ENCODE measurements at places on chromosomes 1 and 21. TPM values are rescaled to one million over a fixed set of nuclear protein-coding genes. Genes with fewer than 3 reads are reported as not detected.

GRCh38 chr1:100882698-100883097, 11.9 kb downstream of the EXTL2 start:
- H3K36me3 ChIP-seq: peaks cover 28% of the 10 kb centered on the region
- DNase-seq: no peak
- no peaks in the 10 kb centered on the region for H3K27me3 ChIP-seq
- H3K4me1 ChIP-seq: peaks cover 8% of the 10 kb centered on the region
- no peak overlapping the region for H3K4me3 ChIP-seq
- no peak overlapping the region for H3K27ac ChIP-seq

GRCh38 chr21:26225046-26225445, 54.5 kb upstream of the APP start:
- H3K27ac ChIP-seq: no peak overlapping the region
- no peaks in the 10 kb centered on the region for H3K27me3 ChIP-seq
- no peaks in the 10 kb centered on the region for H3K36me3 ChIP-seq
- no peak for DNase-seq
- no peaks in the 10 kb centered on the region for H3K4me1 ChIP-seq
- no peak overlapping the region for H3K4me3 ChIP-seq

Gene PIGR
- total RNA-seq: not detected

Gene LEMD1
- total RNA-seq: 10.2 TPM

Gene SNIP1
- total RNA-seq: 22.4 TPM

Gene FCRL1
- not detected for total RNA-seq

DNA sequence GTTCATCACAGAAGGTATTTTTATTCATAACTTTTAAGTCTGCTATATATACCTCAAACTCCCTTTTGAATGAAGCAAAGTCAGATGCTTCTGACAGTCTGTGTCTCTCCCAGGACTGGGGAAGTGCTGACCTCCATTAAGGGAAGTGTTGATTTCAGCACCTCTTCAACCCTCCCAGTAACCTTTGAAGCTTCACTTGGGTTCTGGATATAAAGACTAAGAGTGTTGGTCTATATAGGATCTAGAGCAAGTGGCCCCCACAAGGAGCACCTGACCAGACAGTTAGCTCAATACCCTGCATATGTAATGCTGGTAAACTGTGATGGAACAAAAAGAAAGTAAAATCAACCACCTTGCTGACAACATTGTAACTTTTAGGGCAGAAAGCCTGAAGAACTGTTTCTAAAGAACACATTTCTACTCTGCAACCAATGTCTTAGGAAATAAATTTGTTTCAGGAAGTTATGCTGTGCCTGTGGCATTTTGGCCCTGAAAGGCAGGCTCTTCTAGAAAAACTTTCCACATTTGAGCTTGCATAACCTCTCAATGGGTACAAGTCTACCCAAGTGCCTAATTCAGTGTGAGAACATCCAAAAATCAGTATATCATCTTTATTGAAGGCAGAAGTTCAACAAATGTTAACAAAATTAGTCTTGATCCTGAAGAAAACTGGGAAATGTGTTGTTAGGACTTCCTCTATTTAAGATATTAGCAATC, 865 bp upstream of the PTPN22 start:
- no peak for DNase-seq
- H3K36me3 ChIP-seq: no peaks in the 10 kb centered on the region
- H3K27ac ChIP-seq: no peak overlapping the region
- no peak overlapping the region for H3K4me3 ChIP-seq
- H3K27me3 ChIP-seq: no peaks in the 10 kb centered on the region

GRCh38 chr21:39118604-39119215, 64.5 kb downstream of the PSMG1 start:
- no peak overlapping the region for H3K4me3 ChIP-seq
- H3K4me1 ChIP-seq: peaks cover 9% of the 10 kb centered on the region
- no peaks in the 10 kb centered on the region for H3K27me3 ChIP-seq
- no peak overlapping the region for H3K27ac ChIP-seq

Data from neural crest cell (in vitro differentiated cells).